ENCODE measurements at places on chromosomes 2 and 18.

DNA sequence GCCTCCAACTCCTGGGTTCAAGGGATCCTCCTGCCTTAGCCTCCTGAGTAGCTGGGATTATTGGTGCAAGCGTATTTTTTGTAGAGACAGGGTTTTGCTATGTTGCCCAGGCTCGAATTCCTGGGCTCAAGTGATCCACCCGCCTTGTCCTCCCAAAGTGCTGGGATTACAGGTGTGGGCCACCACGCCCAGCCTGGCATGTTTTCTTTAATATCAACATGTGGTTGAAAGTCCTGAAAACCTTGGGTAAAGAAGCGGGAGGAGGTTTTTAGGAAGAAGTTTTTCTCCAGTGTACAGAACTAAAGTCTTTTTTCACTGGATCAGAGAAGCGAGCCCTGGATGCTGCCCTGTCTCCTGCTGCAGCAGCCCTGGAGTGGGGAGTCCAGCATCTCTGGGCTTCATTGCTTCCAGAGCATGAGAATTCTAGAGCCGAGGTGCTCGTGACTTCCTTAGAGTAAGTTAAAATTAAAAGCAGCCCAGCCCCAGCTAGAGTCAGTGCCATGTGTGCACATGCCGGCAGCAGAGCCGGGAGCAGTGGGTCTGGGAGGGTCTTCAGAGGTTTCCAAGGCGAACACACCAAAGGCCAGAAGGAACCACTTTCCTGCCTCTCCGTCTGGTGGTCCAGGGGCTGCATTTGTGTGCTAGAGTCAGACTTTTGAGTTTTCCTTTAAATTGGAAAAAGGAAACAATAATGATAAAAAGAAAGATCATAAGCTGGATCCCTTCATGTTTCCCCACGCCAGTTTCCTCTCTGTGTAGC lies 31.2 kb downstream of the ITGB1BP1 start:
- DNase-seq = no peak

DNA sequence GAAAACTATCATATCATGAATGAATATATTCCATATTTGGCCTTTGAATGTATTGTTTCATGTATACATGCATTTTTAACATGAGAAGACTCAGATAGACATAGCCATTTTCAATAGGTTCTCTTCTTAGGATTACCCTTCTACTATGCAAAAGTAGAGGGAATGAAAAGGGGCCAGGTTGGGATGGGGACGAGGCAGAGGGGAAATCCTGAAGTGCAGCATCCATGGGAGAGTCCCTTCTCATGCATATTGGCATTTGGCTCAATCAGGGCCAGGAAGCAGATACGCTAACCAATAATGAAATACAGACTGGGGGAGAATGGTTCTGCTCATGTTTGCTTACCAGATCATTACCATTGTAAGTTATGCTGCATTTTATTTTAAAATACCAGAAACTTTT lies 475.8 kb downstream of the STK39 start:
- DNase-seq = no peak

DNA sequence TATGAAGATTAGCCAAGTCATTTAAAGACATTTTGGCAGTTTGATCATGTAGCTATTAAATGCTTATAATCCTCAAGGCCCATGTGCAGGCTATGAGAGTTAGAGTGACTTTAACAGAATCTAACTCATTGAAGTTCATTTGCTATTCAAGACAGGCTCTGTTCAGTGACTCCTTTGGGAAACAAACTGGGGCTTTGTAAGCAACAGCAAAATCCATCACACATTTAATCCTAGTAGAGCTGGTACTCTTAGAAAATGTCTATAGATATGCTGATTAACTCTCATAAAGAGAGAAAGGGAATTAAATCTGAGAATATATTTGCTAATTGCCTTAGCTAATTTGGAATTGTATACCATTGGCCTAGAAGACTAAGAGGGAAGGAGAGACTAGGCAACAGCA lies 182.8 kb upstream of the SESTD1 start:
- no peak for DNase-seq

- no peak for DNase-seq
These were observed 168.2 kb downstream of the MCFD2 start for GRCh38 chr2:46747297-46747818.

DNA sequence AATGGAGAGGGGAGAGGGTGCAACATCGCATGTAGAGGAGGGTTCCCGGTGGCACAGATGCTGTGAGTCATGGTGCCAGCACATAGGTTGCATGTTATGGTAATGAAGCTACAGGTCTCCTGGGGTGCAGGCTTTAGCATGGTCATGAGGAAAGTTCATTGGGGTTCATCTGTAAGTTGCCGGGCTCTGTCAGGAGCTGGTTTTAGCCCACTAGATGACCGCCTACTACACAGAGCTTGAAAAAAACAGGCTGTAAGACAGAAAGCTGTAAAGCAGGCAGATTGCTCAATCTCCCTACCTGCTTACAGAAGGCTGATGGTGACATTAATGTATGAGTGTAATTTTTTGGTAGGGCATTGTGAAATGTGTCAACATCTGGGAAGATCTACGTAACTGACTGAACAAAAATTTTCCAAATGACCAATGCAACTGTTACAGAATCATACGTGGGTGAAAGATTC lies 23.9 kb downstream of the DYSF start:
- DNase-seq = no peak

DNA sequence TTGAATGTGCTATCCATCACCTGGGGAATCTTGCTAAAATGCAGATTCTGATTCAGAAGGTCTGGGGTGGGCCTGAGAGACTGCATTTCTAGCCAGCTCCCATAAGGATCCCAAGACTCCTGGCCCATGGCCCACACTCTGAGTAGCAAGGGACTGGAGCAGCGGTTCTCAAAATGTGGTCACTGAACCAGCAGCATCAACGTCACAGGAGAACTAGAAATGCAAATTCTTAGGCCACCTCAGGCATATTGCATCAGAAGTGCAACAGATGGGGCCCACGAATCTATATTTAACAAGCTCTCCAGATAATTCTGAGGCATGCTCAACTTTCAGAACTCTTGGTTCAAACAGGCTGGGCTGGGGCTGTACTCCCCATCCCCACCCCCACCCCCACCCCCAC lies 74.6 kb downstream of the DHRS9 start:
- no peak for DNase-seq

- DNase-seq = no peak
These were observed 117.6 kb downstream of the TPGS2 start for GRCh38 chr18:36711014-36711725.

GRCh38 chr2:30310371-30310770 lies 79.0 kb downstream of the LBH start:
- DNase-seq = no peak

- no peak for DNase-seq
These were observed 520.2 kb upstream of the MYT1L start for GRCh38 chr2:2851316-2851715.

DNA sequence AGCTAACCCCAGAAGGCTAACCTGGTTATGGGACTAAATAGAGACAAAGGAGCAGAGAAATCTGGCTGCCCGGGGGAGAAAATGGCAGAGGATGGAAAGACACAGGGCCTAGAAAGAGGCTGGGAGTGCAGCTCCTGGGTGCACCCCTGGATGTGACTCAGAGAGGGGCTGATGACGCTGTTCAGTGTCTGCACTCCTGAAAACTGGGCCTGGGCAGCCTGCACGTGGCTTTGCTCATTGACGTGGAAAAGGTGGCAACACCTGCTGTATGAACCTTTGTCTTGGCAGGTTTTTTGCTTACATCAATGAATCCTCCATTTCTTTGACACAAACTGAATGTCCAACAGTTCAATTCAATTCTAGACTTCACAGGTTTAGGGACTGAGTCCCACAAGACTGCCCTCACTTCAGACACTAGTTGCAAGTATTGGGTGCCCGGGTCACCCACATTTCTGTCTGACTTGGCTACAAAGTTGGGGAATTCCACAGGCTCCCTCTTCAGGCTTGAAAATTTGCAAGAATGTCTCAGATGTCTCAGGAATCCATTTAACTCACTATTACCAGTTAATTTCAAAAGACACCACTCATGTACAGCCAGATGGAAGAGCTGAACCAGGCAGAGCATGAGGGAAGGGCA lies 47.3 kb upstream of the PUM2 start:
- no peak for DNase-seq

All from Right ventricle myocardium superior (tissue), 1 donor.